ENCODE measurements at places on chromosomes 7 and 10.

DNA sequence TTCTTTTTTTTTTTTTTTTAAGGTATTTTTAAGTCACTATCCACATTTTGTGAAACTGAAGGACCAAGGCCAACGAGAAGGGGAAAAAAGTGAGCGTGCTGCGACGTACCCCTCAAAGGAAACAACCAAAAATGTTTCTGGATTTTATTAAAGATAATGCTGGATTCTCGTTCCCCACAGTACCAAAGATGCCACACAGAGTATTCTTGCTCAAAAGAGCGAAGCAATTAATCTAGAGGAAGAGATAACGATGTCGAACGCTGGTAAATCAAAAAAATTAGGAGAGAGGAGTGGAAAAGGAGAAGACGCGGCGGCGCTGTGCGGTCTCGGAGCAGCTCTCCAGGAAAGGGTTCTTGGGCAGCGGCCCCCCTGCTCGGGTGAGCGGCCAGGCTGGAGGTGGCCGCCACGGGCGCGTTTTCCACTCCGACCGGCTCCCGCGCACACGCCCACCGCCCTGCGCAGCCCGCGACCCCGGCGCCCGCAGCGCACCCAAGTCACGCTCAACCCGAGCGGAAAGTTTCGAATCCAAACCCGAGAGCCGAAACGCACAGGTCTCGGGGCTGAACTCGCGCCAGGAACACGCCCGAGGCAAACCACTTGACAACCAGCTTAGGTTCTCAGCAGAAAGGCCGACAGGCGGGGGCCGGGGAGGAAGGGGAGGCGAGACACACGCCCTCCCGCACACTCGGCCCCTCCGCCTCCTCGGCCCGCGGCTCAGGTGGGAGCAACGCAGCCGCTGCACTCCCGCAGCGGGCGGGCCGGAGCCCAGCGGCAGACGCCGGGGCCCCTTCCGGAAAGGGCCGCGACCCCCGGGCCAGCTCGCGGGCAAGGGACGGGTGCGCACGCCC, 989 bp downstream of the SRPK2 start:
- DNase-seq, result peak; percentile 46

DNA sequence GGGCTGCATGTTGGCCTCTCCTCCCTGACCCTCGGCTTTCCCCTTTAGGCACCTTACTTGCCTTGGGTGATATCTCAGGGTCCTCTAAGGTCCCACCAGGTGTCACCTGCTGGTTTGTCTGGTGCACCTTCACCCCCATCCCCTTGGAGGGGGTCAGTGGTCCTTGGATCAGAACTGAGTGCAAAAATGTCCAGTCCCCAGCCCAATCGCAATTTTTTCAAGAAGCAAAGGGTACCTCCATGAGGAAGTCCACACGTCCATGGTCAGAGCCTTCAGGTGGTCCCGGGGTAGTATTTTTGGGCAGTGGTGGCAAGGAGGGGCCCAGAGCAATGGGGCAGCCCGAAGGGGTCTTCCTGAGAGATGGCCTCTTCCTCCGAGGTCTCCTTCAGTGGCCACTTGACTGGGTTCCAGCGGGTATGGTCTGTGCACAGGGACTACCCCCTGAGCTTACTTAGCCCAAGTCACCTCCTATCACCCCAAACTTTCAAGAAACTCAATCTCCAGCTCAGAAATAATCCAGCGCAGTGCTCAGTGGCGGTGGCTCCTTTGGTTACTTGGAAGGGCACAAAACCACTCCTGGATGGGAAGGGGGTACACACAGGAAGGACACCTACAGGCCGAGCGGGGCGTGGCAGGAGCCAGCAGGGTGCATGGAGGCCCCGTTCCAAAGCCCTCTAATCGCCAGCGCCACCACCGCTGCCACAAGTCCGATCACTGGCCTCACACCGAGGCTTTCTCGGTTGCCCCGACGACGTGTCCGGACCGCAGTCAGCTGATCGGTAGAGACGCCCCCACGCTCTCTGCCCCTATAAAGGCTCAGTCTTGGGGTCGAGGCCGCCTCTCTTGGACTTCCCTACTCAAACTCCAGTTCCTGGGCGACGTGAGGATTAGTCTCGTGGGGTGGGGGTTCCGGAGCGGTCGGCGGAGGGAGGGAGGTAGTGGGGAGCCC, 4.5 kb downstream of the SAP25 start:
- no peak for DNase-seq

- DNase-seq, result no peak
Observed at GRCh38 chr7:17887286-17887685, 53.0 kb downstream of the SNX13 start.

GRCh38 chr7:133065301-133065700, 16.6 kb downstream of the CHCHD3 start:
- DNase-seq, result no peak

GRCh38 chr7:66082083-66082482, 6.5 kb downstream of the ASL start:
- no peak for DNase-seq

DNA sequence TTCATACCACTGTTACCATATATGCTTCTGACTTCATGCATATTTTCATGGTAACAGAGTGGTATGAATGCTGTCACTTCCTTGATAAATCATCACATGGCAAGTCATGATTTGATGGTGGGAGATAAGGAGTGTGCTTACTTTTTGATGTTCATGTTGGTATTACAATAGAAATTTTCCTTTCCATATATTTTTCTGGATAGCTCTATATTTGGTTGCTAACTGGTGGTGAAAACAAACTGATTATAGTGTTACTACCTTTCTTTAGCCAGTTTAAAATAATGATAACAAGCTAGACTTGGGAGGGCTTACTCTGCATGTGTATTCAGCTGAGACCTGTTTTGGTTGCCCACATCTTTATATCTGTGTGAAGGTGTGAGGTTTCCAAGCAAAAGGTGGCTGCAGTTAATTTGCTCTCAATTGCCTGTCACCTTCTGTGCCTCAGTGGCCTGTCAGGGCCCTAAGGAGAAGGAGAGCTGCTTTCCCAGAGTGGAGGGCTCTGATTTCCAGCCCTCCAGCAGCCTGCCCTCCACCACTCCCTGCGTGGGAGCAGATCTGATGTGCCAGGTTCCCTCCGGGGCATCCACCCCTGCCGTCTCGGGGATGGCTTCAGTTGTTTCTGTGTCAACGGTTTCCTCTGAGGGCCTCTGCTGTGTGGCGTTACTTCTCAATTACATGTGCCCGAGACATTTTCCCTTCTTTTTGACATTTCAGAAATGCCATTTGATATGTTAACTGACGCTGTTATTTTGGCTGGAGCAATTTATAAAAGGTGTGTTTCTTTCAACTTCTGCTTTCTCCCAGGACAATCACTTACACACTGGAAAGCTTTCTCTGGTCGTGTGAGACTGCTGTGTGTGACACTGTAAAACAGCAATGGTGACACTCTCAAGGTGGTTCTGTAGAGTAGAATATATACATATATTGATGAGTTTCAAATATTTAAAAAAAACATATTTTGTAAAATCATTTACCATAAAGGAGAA, 107.7 kb upstream of the KLF6 start:
- no peak for DNase-seq

DNA sequence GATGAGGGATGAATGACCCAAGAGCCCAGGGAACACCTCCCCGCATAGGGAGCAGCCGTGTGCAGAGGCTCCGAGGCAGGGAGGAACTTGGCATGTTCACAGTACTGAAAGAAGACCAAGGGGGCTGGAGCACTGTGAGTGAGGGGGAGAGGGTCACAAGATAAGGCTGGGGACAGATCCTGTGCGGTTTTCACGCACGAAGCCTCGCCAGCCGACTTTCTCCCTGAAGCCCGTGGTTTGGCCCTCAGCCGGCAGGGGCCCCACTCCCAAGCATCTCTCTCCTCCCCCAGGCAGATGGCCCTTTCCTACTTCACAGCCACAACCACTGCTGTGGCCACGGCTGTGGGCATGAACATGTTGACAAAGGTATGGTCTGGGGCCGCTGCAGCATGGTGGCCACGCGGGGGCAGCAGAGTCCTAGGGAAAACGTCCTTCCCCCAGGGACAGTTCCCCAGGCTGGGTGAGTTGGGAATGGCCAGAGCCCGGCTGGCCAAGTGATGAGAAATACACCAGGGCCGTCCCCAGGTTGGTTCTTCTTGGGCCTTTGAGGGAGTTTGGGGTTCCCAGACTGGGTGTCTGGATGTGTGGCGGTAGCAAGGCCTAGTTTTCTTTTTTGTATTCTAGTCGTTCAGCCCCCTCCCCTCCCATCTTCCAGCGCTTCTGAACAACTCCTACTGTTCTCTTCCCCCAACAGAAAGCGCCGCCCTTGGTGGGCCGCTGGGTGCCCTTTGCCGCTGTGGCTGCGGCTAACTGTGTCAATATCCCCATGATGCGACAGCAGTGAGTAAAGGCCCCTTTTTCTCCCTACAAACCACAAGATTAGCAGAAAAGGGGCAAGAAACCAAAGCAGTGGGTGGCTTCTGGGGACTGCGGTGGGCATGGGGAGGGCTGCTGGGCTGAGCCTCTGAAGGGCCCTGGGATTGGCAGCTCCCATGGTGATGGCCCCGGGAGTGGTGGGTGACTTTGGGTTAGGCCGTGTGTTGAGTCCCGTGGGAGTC, 14.4 kb upstream of the WBP1L start:
- DNase-seq, result peak; percentile 14

- no peak for DNase-seq
Observed at GRCh38 chr7:2281541-2281940, 32.7 kb downstream of the SNX8 start.

DNA sequence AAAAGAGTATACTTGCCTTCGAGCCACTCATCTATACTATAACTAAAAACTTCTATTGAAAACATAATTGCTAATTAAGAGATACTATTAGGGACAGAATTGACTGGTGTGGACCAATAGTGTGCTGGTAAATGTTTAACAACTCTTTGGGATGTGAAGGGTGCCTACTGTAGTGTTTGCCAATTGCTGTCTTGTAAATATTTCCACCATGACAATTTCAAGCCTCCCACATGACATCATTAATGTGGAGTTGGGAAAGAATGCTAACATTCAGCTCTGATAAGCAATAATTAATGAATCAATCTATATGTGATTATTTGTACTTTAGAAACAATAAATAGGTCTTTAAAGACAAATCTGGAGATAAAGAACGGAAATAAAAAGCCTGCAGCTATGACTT, 136.8 kb downstream of the DGKB start:
- DNase-seq, result no peak

GRCh38 chr10:95288303-95288702, 2.5 kb downstream of the PDLIM1 start:
- no peak for DNase-seq

- no peak for DNase-seq
Observed at GRCh38 chr7:96486681-96487080, 164.8 kb upstream of the SLC25A13 start.

GRCh38 chr7:82173400-82174021, 270.1 kb downstream of the CACNA2D1 start:
- DNase-seq, result no peak

GRCh38 chr7:20329389-20330238, 1.1 kb upstream of the ITGB8 start:
- peak; percentile 75 for DNase-seq

- no peak for DNase-seq
Observed at GRCh38 chr10:89171263-89171872, 35.7 kb downstream of the CH25H start.

DNA sequence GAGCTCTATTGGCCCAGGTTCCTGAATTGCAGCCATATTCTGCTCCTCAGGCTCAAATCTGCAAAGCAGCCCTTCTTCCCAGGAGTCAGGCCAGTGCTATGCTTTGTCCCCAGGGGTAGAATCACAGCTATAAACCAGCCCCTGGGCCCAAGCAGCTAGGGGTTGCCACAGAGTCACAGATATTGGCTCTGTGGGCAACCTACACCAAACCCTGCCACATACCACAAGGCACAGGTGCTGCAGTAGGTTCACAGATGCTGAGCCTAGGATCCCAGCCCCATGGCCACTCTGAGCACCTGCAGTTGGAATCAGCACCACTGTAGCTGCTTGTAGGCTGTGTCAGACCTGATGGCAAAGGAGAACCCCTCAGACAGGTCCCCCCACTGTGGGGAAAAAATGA, 43.1 kb upstream of the CAMK2B start:
- no peak for DNase-seq

Data from DMS79 treated with DMSO at 0.1 percent for 48 hours (cell line).